ENCODE measurements at places on chromosomes 5 and 9.

GRCh38 chr9:119221276-119221675, 148.0 kb downstream of the BRINP1 start:
- DNase-seq: no peak

- DNase-seq: no peak
Observed at GRCh38 chr9:131554843-131555351, 9.6 kb downstream of the PRRT1B start.

DNA sequence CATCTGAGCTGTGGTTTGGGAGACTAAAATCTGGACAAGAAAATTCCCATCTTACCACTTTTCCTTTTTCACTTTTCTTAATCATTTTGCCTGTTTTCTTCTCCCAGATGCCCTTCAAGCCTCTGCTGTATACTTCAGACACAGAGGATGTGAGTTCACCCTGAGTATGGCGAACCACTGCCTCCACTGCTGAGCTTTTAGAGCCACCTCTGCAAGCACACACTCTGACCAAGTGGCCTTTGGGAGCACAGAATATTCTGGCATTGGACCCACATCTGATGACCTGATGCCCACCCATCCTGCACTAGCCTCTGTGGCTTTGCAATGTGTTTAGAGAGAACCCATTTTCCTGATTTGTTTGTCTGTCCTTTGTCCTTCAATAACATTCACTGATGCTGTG, 32.5 kb downstream of the TERT start:
- DNase-seq: no peak

- DNase-seq: no peak
Observed at GRCh38 chr5:148465381-148466235, 81.8 kb downstream of the FBXO38 start.

- DNase-seq: no peak
Observed at GRCh38 chr9:133564451-133565116, 30.1 kb downstream of the ADAMTSL2 start.

DNA sequence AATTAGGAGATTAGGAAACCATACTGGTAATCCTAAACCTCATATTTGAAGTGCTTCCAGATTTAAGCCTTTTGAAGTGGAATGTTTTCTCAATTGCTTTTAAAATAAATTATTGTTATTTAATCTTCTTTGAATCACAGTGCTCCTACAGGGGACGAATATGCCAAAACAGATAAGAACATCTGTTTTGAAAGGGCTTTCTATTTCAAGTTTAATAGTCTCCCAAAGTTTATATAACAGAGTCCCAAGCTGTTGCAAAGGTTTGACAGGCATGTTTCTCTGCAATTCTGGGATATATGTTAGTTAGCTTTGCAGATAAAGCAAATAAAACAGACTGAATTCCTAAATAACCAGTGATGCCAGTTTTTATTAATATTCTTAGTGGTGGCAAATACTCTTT, 803.7 kb downstream of the TLE4 start:
- DNase-seq: no peak

GRCh38 chr5:118687661-118688621, 300.4 kb downstream of the DTWD2 start:
- no peak for DNase-seq

GRCh38 chr5:138372225-138372624, 19.7 kb downstream of the KDM3B start:
- DNase-seq: no peak

- DNase-seq: no peak
Observed at GRCh38 chr5:115857626-115858349, 16.1 kb downstream of the AP3S1 start.

GRCh38 chr5:14816999-14817761, 54.4 kb downstream of the ANKH start:
- no peak for DNase-seq

DNA sequence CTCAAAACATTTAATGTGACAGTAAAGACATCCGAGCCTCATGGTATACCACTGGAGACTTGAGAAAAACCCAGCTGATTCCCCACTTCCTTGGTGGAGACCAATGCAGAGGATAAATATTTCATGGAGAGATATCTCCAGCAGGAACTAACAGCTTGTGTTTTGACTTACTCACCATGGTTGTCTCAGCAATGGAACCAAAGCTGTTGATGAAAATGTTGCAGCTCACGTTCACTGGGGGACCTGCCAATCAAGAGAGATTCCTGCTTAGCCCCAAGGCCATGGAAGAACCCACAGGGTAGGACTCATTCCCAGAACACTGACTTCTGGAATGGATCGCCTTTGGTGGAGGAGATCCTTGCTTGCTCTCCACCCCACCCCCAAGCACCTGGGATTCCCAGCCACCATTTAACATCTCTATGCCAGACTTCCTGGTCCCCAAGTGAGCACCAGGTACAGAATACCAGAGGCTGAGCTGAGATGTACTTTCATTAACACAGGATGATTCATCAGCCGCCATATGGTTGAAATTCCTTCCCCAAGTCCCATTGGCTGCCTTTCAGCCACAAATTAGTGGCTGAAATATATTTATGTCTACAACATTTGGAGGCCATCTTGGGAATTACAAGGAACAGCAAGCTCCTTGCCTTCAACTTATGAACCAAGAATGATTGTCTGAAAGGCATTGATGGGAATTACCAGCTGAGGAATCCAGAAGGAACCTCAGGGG, 37.9 kb downstream of the GLRA1 start:
- no peak for DNase-seq

DNA sequence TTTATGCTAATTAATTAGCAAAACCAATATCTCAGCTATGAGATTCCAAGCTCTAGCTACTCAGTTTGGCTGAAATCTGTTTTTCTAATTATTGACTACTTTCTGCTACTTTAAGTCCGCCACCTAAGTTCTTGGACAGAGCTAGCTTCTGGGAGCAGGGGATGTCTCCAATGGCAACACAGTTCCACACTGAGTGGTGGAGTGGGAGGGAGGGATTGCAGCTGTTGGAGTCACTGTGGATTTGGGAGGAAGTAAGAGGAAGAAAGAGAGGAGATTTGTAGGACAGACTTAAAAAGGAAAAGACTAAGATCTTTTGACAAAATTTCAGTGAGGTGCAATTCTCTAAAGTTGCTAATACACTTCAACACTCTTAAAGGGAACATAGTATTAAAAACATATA, 450.8 kb downstream of the NFIB start:
- no peak for DNase-seq

- no peak for DNase-seq
Observed at GRCh38 chr5:56735849-56736641, 79.3 kb upstream of the MAP3K1 start.

GRCh38 chr5:163248333-163248732, 189.1 kb upstream of the CCNG1 start:
- DNase-seq: no peak

- DNase-seq: no peak
Observed at GRCh38 chr9:23682891-23683431, 143.1 kb downstream of the ELAVL2 start.

DNA sequence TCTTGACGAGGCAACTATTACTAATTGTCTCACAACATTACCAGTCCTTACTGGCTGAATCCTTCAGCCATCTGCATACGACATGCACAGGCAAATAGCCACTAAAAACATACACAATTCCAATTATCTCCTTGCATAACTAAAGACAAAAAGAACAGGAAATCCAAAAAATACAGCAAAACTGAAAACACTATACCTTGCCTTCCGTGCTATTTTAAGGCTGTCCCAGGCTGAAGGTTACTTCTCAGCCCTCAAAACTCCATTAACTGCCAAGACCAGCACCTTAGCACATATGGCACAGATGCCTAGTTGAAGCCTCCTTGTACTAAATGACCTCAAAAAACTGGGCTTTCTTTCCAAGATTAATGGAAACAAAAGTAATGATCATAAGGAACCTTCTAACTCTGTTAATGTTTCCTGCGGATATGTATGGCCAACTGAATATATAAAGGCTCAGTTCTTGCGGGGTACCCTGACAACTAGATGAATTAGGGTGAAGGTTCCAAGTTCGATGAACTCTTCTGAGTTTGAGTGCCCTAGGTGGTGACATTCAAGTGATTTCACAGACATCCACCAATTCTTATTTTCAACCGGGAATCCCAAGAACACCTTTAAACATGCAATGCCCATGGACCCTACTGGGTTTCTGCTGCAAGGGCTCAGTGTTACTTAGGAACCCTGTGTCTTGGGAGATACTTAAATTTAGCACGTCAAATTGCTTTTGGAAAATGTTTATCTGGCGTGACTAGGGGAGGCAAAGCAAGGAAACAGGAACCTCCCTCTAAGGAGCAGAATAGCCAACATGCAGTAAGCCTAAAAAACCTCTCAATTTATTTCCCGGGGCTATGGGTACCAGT, 455.3 kb downstream of the RAB3C start:
- DNase-seq: no peak

DNA sequence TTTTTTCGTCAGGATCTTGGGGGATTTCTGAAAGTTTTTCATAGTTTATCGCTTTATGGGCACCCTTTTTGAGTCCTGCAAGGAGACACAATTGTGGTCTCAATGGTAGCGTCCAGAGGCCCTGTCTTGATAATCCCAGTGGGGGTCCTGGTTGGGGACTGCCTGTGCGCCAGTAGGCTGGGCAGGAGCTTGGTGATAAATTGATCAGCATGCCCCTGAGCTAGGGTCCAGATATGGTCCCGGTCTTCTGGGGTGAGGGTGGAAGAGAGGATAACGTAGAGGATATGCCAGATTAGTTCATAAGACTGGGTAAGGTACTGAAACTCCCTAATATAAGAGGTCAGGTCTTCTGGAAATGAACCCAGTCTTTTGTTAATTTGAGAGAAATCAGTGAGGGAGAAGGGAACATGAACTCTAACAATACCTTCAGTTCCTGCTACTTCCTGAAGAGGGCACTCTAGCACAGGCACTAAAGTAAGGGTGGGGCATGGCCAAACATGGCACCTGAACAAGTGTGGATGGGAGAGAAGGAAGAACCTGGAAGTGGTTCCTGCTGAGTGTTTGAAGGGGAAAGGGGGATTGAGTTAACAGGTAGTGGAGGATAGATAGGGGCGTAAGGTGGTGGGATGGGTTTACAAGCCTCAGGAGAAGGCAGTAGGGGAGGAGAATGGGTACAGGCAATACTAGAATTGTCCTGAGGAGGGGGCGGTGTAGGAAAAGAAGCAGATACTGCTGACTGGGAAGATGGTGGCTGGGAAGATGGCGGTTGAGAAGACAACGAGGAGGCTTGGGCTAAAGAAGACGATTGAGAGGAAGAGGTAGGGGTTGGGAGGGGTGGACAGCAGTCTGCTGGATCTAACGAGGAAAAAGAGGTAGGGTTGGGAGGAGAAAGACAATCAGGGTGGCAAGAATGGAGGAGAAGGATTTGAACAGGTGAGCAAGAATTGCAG, 33.8 kb upstream of the ANXA2R start:
- DNase-seq: peak; percentile 84

DNA sequence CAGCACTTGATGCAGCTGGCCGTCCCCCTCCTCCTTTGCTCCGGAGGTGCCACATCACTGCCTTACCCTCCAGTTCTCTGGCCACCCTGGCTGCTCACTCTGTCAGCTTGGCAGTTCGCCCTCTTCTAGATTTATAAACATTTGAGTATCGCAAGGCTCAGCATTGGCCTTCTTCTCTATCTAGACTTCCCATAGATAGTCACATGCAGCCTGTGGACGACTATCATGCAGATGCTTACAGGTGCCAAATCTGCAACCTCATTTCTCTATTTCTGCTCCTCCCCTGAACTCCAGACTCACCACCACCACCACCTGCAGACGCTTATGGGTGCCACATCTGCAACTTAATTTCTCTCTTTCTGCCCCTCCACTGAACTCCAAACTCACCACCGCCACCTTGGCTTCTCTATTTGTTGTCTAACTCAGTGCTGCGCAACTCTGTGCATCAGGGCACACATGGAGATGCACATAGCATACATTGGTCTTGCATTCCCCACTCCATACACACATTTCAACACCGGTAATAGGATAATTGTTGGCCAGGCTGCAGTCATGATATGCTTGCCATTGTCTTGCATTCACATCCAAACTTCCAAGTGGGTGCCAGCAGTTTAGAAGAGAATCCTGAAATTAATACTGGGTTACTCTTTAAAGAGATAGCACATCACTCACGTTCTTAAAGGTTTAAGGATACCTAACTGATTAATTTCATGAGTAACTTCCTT, 1.9 kb upstream of the DAP start:
- DNase-seq: peak; percentile 86

- no peak for DNase-seq
Observed at GRCh38 chr5:75848077-75848476, 130.8 kb upstream of the POC5 start.

DNA sequence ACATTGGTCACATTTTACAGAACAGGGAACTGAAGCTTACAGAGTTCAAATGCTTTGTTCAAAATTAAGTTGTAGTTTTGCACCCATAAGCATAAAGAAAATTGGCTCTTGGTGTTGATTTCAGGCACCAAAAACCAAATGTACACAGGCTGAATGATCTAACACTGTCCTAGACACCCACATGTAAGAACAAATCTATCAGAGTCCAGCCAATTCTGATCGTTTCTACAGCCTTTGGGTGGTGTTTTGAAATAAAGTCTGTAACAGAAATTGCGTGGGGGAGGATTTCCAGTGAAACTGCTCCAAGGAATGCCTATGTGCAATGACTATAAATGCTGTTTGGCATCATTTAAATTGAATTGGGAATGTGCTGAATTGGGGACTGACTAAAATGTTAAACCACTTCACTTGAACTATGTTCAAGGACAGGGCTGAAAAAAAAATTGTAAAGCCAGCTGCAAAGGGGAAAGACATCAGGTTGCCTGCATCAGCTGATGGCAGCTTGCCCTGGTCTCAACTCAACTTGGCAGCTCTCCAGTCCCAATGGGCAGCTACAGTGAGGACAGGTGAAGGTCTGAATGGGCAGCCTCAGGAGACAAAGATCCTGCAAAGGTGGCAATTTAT, 92.2 kb upstream of the TRPC7 start:
- DNase-seq: no peak

GRCh38 chr5:109690975-109691574, 1.3 kb downstream of the MAN2A1 start:
- DNase-seq: peak; percentile 81

GRCh38 chr5:67257500-67257899, 60.9 kb upstream of the CD180 start:
- DNase-seq: no peak

DNA sequence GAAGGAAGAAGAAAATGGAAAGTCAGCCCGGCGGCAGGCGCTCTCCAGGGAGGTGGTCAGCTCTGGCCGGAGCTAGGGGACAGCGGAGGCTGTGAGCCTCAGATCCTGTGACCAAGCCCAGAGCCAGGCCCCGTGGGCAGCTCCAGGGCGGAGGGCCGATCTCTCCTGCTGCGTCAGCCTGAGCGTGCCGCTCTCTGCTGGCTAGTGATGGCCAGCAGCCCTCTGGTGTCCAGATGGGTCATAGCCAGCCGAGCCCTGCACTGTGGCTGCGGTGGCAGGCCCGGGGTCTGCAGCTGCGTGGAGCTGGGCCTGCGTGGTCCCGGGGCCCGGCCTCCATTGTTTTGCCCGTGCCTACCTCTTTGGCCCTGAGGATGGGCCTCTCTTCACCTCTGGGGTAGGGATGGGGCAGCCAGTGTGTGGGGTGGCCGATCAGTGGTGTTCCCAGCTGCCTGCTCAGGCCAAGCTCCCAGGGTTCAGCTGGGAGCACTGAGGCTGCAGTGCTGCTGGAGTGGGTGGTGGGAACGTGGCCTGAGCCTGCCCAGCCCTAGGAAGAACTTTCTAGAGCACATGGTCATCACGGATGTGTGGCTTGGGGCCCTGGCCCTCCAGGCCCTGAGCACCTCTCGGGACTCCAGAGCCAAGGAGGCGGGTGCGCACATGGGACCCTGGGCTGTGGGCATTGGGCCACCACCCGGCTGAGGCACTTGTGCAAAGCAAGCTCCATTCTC, 17.1 kb upstream of the NRARP start:
- no peak for DNase-seq

- no peak for DNase-seq
Observed at GRCh38 chr9:72203205-72203803, 54.1 kb downstream of the GDA start.

Measured in hematopoietic multipotent progenitor cell treated with erythropoietin and hydrocortisone succinate and interleukin-3 and kit ligand, for 15 days (in vitro differentiated cells).